Activated CD4-positive, alpha-beta T cell treated with anti-CD3 and anti-CD28 coated beads for 1 hour (primary cell): ENCODE measurements at places on chromosomes 6 and 20.

DNA sequence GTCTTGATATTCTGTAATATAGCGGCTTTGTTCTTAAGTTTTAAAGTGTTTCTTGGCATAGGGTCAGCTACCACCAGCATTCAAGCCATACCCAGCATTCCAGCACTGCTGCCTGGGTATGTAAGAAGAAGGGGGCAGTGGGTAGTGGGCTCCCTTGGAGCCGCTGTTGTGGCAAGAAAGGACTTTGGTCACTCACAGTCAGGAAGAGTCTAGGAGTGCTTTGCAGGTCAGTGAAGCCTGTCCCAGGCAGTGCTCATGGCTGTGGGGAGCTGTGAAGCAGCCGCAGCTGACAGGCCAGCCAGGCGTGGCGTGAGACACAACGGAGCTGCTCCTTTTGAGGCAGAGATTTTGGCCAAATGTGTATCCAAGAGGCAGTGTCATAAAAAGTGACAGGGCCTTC, 512.0 kb downstream of the CDKAL1 start:
- no peak for DNase-seq

GRCh38 chr6:82555801-82556200, 192.2 kb downstream of the TPBG start:
- no peak for DNase-seq

- no peak for DNase-seq
Observed at GRCh38 chr6:16756660-16757255, 4.5 kb downstream of the ATXN1 start.

DNA sequence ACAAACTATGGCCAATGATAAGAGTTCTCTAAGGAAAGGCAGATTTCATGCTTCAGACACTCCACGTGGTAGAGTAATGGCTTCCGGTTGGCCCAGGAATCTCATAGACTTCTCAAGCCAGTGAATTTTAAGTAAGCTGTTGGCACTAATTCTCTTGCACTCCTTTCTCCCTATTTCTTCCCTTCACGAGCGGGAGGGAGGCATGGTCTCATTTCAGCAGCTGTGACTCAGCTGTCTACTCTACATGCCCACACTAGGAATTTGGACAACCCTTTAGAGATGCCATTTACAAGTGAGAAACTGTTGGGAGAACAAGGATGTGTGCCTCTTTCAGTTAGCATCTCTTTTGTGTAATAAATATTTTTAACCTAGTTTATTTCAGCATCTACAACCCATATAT, 107.7 kb downstream of the PTPRK start:
- DNase-seq, result no peak

DNA sequence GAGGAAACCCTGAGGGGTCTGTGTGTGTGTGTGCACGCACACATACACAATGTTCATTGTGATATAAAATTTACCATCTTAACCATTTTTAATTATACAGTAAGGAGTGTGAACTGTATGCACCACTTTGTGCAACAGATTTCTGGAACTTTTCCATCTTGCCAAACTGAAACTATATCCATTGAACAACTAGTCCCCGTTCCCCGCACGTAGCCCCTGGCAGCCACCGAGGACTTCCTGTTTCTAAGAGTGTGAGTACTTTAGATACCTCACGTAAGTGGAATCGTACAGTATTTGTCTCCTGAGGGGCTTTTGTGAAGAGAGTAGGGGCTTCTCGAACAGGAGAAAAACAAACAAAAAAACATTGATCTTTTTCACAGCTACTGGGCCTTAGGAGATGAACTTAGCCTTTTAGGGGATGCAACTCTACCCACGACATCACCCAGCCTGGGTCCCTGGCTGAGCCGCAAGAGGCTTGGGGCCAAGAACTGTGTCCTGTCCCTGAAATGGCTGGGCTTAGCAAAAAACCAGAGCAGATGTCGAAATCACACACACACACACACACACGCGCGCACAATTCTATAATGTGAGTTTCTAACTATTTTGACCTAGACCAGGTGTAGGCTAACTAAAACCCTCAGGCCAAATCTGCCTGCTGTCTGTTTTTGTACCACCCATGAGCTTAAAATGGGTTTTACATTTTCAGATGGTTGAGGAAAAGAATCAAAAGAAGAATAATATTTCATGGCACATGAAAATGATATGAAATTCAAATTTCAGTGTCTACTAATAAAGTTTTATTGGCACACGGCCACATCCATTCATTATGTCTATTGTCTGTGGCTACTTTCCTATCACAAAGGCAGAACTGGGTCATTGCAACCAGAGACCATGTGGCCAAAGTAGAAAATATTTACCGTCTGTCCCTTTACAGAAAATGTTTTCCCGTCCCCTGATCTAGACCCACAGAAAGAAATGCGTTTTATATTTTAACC, 144.2 kb downstream of the EYA2 start:
- DNase-seq, result no peak

DNA sequence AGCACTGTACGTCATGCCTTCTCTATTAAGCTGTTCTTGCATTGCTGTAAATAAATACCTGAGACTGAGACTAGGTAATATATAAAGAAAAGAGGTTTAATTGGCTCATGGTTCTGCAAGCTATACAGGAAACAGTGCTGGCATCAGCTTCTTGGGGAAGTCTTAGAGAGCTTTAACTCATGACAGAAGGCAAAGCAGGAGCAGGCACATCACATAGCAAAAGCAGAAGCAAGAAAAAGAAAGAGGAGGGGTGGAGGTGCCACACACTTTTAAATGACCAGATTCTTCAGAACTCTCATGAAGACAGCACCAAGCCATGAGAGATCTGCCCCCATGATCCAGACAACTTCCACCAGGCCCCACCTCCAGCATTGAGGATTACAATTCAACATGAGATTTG, 30.1 kb downstream of the CYB5R4 start:
- DNase-seq, result no peak

GRCh38 chr6:45377043-45377553, 636 bp downstream of the SUPT3H start:
- no peak for DNase-seq

GRCh38 chr20:35942243-35942642, 12.1 kb downstream of the SCAND1 start:
- DNase-seq, result no peak

DNA sequence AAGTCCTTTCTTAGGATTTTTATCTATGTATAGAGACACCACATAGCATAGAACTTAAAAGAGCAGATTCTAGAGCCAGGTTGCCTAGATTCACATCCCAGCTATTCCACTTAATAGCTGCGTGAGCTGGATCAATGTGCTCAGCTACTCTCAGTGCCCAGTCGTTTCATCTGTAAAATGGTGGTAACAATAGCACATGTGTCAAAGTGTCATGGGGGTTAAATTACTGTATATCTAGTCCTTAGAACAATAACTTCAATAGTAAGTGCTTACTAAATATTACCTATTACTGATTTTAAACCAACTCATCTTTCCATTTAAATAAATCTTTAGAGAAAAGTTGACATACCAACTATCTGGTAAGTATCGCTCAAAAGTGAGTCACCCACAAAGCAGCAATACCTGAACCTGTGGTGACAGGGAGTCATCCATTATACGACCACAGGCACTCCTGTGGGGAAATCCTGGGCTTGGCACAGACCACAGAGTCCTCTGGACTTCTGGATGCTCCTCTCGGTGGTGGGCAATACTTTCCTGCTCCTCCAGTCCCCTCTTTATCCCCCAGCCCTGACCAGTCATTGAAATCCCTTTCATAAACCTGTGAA, 154.8 kb downstream of the PDSS2 start:
- no peak for DNase-seq

DNA sequence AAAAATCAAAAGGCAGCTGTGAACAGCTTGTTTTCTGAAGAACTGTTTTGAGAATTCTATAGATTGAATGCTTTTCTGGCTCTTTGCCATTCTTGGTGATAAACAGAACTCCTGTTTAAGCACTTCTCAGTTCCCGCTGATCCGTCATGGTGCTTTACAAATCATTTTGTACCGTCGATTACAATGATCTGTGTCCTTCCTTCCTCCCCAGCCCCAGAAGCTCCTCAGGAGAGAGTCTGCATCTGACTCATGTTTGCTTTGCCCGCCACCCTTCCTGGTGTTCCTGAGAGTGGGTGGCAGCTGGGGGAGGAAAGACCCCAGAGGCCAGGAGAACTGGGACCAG, 538.6 kb upstream of the MARCKS start:
- no peak for DNase-seq

DNA sequence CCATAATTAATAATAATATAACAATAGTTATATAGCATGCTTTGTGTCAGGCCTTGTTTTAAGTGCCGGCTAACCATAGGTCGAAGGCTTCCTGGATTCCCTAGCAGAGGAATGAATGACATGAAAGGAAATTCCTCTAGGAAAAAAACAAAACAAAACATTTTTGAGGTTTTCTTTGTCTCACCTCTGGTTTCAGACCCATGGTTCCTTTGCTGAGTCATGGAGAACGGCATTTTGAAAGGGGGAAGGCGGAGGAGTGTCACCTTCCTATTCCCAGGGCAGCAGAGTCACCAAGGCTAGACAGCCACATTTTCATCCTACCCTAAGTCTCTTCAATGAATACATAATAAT, 25.3 kb upstream of the CCND3 start:
- DNase-seq, result no peak

DNA sequence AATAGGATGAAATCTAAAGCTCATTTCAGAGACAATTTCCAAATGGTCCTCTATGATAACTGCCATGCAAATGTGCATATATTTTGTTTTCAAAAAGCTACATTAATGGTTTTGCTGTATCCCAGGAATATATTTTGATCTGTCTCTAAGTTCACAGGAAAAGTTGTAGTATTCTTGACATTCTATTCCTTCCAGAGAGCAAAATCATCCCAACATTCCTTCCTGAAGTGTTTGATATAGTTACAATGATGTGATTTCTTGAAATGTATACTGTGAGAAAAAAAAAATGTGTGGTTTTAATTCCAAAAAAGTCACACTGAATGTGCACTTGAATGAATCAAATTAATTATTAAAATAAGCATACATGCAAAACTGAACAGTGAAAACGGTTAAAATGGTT, 996.0 kb upstream of the CITED2 start:
- no peak for DNase-seq

GRCh38 chr6:139472351-139473015, 98.0 kb upstream of the CITED2 start:
- no peak for DNase-seq

- no peak for DNase-seq
Observed at GRCh38 chr6:46983007-46983411, 59.1 kb downstream of the ADGRF1 start.
